ENCODE measurements at places on chromosomes 4 and X. TPM values are rescaled to one million over a fixed set of nuclear protein-coding genes. Genes with fewer than 3 reads are reported as not detected.

CAMK2D gene
- 23.3 TPM for total RNA-seq

GSX2 gene
- total RNA-seq: not detected

NEXMIF gene
- not detected for total RNA-seq

PLXNB3 gene
- 3.8 TPM for total RNA-seq

ZFP92 gene
- total RNA-seq: not detected

PRDM8 gene
- 11.7 TPM for total RNA-seq

PPP4R3C gene
- total RNA-seq: 0.10 TPM

NIPAL1 gene
- 1.5 TPM for total RNA-seq

RGN gene
- total RNA-seq: 0.10 TPM

HSFX4 gene
- not detected for total RNA-seq

RAB40AL gene
- not detected for total RNA-seq

OGT gene
- total RNA-seq: 64.9 TPM

RIPPLY1 gene
- total RNA-seq: not detected

GPRASP3 gene
- total RNA-seq: 1.3 TPM

GUCY1B1 gene
- 2.0 TPM for total RNA-seq

PLP1 gene
- total RNA-seq: 3.3 TPM

TRIML2 gene
- not detected for total RNA-seq

PCDH7 gene
- total RNA-seq: 0.60 TPM

PABPC1L2A gene
- total RNA-seq: not detected

PUDP gene
- total RNA-seq: 7.3 TPM

CCKAR gene
- total RNA-seq: not detected

MAPK10 gene
- 14.5 TPM for total RNA-seq

HTR2C gene
- 0.24 TPM for total RNA-seq

AKAP4 gene
- total RNA-seq: not detected

DSPP gene
- not detected for total RNA-seq

ATP10D gene
- total RNA-seq: 16.9 TPM

TLL1 gene
- not detected for total RNA-seq

SLC49A3 gene
- not detected for total RNA-seq

SULT1B1 gene
- not detected for total RNA-seq

FAM149A gene
- not detected for total RNA-seq

ZDHHC15 gene
- 0.88 TPM for total RNA-seq

CLCN5 gene
- 10.8 TPM for total RNA-seq

USP17L20 gene
- total RNA-seq: not detected

XIAP gene
- 16.1 TPM for total RNA-seq

GLUD2 gene
- total RNA-seq: 2.1 TPM

CXCL5 gene
- total RNA-seq: 2.7 TPM

YY2 gene
- 1.4 TPM for total RNA-seq

SPARCL1 gene
- 0.39 TPM for total RNA-seq

TBC1D25 gene
- total RNA-seq: 7.4 TPM

HTN1 gene
- not detected for total RNA-seq

BTC gene
- total RNA-seq: 0.20 TPM

POU4F2 gene
- not detected for total RNA-seq

NPFFR2 gene
- not detected for total RNA-seq

ZAR1 gene
- total RNA-seq: 0.12 TPM

SATL1 gene
- not detected for total RNA-seq

CXXC4 gene
- total RNA-seq: not detected

SLC4A4 gene
- total RNA-seq: under 0.01 TPM

HPSE gene
- total RNA-seq: 0.48 TPM

ADH1B gene
- not detected for total RNA-seq
